ENCODE measurements at places on chromosomes 13 and 19.
A peak's percentile ranks its signal among the peaks of the same experiment; 100 is the strongest.

DNA sequence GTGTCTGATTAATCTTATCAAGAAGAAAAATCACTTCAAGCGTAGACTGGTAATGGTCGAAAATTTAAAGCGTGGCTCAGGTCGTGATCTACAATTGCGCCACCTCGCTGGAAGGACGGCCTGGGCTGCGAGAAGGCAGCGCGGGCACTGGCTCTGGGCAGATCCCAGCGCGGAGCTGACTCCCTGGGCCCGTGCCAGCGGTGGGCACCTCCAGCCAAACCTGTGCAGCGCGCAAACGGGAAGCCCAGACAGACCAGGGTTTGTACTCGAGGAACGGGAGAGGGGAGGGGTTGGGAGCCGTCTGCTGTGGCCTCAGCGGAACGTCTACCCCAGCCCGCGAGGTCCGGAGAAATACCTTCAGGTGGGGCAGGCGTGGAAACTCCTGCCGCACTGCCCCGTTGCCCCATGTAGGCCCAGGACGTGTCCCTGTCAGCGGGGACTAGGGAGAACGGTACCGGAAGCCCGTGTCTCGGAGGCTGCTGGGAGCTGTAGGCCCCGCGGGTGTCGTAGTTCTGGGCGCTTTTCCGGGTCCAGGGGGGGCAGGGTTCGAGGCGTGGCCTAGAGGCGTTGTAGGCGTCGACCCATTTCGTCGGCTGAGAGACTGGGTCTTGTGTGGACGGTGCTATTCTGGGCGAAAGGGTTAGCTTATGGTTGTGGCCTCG, 21.1 kb downstream of the ZNF274 start:
- peak; percentile 39 for DNase-seq

DNA sequence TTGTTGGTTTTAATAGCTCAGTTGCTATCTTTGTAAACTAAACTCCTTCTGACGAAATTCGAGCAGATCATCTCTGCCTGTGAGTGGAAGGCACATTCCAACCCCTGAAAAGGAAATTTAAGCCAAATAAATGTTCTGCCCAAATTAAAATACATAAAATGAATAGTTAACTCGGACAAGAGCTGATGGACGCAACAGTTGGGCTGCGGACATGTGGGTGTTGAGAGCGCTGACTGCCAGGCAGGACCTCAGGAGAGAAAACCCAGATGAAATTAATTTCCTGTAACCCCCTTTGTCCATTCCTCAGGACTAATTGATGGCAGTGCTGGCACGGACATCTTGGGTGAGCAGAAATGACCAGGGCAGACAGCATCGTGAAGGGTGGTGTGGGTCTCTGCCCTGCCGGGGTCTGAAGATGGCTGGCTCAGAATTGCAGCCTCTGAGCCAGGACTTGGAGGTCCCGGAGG, 86.5 kb downstream of the TSHZ3 start:
- DNase-seq, result no peak

GRCh38 chr19:35592226-35592625, 6.3 kb downstream of the PMIS2 start:
- DNase-seq, result peak; percentile 11

- DNase-seq, result no peak
These were observed at the start of gene FCGBP for GRCh38 chr19:39934584-39935363. TSS of gene FCGBP (minus strand) at chr19:39934634.

DNA sequence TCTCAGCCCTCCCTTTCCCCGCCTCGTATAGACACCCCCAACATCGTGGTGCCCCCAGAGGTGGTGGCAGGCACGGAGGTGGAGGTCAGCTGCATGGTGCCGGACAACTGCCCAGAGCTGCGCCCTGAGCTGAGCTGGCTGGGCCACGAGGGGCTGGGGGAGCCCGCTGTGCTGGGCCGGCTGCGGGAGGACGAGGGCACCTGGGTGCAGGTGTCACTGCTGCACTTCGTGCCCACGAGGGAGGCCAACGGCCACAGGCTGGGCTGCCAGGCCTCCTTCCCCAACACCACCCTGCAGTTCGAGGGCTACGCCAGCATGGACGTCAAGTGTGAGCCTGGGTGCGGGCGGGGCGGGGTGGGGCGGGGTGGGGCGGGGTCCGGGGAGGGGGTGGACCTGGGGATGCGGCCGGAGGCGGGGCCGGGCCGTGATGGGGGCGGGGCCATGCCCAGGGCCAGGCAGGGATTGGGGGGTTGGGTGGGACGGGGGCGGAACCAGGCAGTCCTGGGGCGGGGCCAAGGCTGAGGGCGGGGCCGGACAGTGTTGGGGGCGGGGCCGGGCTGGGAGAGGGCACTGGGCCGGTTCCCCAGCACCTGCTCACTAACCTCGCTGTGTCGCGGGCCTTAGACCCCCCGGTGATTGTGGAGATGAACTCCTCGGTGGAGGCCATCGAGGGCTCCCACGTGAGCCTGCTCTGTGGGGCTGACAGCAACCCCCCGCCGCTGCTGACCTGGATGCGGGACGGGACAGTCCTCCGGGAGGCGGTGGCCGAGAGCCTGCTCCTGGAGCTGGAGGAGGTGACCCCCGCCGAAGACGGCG, 7.8 kb downstream of the MAG start:
- peak; percentile 50 for DNase-seq

DNA sequence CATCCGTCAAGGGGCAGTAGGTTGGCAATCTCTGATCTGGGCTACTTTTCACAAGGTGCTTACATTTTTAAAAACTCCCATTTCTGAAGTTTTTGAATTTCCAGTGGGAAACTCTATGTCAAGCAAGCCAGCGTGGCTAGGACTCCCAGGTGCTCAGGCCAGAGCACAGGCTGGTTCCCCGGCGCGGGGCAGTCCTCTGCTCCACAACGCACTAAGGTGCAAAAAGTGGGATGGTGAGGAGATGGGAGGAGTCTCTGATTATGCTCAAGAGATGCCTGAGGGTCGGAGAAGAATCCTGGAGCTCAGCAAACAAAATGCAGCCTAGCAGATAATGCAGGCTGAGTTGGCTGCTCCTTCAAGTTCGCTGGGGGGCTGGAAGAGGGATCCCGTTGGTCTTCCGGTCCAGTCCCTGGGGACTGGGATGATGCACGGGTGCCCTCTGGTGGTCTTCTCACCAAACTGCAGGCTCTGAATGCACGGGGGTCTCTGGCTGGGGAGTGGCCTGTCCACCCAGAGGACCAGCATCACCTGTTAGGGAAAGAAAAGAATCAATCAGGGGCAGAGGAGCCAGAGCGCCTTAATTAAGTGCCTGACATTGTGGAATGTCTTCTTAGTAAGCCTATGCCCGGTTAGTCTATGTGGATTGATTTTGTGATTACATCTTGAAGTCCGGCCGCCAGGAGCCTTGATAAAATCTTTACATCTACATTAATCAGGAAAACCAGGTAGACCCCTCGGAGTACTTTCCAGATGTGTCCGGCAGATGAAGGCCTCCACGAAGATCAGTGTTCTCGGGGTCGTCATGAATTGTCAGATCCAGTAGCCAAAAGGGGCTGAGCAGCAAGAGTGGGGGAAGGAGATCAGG, 244.4 kb upstream of the MAB21L1 start:
- DNase-seq, result peak; percentile 65

GRCh38 chr19:29812080-29812880, 489 bp downstream of the CCNE1 start:
- DNase-seq, result no peak

- no peak for DNase-seq
These were observed 28.8 kb downstream of the SPRY2 start for GRCh38 chr13:80312012-80312704.

DNA sequence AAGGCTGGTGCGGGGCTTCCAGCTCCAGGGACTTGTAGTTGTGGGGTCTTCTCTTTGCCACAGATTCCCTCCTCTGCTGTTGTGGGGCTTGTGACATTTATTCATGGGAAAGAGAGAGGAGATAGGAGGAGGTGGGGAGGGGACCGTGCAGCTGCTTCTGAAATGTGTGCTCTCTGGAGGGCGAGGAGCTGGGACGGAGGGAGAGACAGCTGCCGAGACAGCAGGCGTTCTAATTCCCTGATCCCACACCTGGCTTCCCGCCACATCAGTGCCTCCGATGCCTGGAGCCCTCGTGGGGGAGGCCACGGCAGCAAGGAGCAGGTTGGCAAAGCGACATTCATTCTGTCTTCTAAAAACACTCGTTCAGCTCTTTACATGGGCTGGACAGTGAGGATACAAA, 164.4 kb downstream of the USP12 start:
- DNase-seq, result peak; percentile 45

DNA sequence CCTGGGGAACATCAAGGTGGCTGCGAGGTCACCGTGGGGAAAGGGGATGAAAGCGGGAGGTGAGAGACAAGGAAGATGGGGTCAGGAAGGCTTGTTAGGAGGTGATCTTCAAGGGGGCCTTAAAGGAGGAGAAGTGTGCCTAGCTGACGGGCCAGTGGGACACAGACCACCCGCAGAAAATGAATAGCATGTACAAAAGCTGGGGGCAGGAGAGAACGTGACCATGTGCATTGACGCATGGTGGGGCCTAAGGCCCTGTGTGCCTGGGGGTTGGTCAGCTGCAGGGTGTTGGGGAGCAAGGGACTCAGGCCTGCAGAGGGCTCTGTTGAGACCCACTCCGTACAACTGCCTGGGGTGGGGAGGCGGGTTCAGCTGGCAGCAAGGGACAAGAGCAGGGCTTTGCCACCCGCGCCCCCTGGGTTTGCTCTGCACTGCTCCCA, 5.9 kb downstream of the RAB8A start:
- DNase-seq, result no peak

GRCh38 chr19:39158646-39159260, 33.2 kb downstream of the PAK4 start:
- DNase-seq, result no peak

DNA sequence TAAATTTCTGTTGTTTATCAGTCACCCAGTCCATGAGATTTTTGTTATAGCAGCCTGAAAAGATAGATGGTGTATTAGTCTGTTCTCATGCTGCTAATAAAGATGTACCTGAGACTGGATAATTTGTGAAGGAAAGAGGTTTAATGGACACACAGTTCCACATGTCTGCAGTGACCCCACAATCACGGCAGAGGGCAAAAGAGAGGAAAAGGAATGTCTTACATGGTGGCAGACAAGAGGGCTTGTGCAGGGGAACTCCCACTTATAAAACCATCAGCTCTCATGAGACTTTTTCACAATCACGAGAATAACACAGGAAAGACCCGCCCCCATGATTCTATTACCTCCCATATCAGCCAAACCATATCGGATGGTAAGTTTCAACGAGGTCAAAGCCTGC, 309.2 kb downstream of the LIG4 start:
- DNase-seq, result no peak

DNA sequence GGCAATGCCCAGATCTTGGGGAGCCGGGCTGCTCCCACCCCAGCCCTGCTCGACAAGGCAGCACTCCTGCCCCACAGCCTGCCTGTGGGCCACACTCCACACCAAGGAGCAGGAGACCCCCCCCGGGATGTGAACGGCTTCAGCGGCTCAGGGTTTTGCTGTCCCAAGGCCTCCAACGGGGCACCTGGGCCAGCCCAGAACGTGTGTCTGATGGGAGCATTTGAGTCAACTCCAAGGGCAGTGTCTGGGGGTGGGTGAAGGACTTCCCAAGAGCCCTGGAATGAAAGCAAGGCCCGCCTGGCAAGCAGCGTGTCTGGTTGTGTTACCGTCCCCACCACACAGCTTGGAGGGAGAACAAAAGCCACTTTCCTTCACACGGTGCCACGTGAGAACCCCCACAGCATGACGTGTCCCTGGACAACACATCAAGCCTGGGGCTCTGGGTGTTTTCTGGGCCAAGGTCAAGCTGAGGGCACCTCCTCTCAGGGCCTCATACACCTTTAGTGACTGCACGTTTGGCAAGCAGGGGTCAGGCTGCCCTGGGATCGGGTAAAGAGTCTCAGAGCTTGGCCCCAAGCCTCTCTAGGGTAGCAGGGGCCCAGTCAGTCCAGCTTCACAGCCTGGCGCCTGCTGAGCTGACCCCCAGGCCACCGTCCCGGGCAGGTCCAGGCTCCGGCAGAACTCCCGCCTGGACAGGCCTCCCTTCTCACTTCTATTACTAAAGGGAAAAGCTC, 6.0 kb downstream of the C13orf46 start:
- DNase-seq, result no peak

DNA sequence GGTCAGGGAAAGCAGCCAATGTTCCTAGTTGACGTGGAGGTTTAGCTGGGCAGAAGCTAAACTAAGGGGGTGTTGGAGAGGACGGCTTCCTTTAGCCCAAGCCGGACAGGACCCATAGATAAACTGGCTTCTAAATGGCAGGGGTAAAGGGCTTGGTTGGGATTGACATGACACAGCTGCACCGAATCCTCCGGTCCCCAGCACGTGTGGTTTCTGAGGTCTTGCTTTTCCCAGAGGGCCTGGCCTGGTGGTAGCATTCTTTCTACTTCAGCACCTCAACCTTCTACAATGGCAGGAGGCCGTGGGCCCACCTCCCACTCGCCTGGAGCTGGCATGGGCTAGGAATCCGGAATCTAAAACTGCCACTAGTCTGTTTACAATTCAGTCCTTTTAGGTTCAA, 163.0 kb downstream of the FGF9 start:
- DNase-seq, result no peak

- DNase-seq, result no peak
These were observed 665.2 kb downstream of the TBC1D4 start for GRCh38 chr13:74816737-74817136.

DNA sequence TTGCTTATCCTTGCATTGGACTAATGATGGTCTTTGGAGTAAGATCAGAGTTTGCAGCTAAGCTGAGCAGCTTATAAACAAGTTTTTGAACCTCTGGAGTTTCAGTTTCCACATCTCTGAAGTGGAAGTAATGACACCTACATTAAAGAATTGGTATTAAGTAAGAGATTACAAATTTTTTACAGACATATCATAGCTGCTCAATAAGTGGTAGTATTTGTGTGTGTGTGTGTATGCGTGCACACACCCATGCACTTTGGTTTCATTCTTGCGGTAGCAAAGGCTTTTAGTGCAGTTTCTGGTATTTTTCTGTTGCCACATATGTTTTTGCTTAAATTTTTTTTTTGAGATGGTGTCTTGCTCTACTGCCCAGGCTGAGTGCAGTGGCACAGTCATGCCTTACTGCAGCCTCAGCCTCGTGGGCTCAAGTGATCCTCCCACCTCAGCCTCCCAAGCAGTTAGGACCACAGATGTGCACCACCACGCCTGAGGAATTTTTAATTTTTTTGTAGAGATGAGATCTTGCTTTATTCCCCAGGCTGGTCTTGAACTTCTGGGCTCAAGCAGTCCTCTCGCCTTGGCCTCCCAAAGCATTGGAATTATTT, 4.5 kb downstream of the NAA16 start:
- DNase-seq, result no peak

GRCh38 chr19:42288387-42288786, 13.5 kb upstream of the PRR19 start:
- DNase-seq, result no peak

- no peak for DNase-seq
These were observed 133.3 kb downstream of the USP12 start for GRCh38 chr13:27038323-27038722.

GRCh38 chr13:75685239-75685697, 49.1 kb downstream of the LMO7 start:
- no peak for DNase-seq

- no peak for DNase-seq
These were observed 116.9 kb downstream of the KCTD12 start for GRCh38 chr13:76769271-76769791.

All from head of caudate nucleus (tissue), 42 donors.